DMS153 (cell line): ENCODE measurements at places on chromosomes 3 and 15.

DNA sequence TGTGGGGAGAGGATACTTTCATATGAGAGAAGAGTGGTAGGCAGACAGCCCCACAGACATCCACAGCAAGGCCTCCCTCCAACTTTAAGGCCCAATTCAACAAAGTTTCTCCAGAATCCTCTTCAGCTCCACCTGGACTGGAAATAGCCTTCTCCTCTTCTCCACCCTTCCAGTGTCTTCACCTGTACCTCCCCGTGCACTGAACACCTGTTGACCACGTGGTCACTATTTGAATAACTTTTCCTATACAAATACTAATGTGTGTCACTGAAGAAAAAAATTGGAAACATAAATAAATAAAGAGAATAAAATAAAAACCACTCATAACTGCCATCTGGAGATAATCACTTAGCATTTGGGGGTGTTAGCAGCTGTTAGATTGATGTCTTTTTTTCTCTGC, 52.9 kb downstream of the CCNL1 start:
- no peak for DNase-seq

- DNase-seq: no peak
These were observed 53.2 kb upstream of the ADPGK start for GRCh38 chr15:72836676-72837330.

DNA sequence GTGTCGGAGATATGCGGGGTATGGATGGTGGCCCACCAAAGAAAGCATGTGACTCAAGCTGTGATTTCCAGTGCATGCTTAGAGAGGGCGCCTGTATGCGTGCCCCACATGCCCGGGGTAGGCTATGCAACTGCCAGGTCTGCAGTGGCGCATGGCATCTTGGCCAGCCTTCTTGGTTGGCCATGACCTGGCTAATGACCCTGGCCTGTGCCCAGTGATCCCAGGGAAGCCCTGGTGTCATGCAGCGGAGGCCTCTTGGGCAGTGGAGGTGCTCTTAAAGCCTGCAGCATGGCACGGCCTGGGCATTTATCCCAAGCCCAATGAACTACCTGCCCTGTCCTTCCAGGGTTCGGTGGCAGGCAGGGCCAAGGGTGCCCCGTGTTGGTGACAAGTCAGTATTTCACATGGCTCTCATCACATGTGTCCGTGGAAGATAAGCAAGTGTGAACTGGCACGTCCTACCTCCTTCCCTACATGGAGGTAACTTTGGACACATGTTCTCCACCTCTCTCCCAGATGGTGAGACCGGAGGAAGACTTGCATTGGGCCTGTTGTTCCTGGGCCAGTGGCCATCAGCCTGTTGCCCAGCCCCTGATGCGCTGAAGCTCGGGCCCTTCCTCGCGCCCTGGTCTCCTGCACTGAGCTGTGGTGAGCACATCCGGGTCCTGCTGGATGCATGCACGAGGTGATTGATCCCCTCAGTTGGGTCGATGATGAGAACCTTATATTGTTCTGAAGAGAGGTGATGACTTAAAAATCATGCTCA, 192.0 kb downstream of the UBE3A start:
- no peak for DNase-seq

DNA sequence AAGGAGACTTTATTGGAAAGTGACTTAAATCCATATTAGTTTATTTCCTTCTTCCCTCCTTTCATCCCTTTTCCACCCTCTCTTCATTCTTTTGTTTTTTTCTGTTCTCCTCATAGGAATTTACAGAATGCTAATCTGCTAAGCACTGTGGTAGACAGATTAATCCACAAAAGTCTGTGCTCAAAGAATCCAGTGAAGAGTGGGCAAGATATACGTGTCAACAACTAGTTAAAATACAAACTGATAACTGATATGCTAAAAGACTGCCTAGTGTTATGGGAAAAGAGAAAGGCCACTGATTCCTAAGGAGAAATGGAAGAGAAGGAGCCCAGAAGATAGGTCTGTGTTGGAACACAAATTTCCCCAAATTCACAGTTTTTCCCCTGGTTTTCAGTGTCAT, 202.2 kb downstream of the MBNL1 start:
- DNase-seq: no peak

DNA sequence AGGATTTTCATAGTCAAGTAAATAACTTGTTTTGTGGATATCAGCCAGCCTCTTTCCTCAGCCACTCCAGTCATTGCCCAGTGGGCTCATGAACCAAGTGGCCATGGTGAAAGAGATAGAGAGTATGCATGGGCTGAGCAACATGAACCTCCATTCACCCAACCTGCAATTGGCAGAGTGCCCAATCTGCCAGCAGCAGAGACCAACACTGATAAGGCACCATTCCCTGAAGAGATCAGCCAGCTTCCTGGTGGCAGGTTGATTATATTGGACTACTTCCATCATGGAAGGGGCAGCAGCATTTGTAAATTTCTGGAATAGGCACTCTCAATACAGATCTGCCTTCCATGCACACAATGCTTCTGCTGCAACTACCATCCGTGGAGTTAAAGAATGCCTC, 10.3 kb upstream of the MCF2L2 start:
- peak; percentile 78 for DNase-seq
